ENCODE measurements at places on chromosomes 2 and 18.
A peak's percentile ranks its signal among the peaks of the same experiment; 100 is the strongest.

- DNase-seq, result peak; percentile 98
These were observed 6.3 kb downstream of the TNFAIP6 start for GRCh38 chr2:151363709-151364108.

DNA sequence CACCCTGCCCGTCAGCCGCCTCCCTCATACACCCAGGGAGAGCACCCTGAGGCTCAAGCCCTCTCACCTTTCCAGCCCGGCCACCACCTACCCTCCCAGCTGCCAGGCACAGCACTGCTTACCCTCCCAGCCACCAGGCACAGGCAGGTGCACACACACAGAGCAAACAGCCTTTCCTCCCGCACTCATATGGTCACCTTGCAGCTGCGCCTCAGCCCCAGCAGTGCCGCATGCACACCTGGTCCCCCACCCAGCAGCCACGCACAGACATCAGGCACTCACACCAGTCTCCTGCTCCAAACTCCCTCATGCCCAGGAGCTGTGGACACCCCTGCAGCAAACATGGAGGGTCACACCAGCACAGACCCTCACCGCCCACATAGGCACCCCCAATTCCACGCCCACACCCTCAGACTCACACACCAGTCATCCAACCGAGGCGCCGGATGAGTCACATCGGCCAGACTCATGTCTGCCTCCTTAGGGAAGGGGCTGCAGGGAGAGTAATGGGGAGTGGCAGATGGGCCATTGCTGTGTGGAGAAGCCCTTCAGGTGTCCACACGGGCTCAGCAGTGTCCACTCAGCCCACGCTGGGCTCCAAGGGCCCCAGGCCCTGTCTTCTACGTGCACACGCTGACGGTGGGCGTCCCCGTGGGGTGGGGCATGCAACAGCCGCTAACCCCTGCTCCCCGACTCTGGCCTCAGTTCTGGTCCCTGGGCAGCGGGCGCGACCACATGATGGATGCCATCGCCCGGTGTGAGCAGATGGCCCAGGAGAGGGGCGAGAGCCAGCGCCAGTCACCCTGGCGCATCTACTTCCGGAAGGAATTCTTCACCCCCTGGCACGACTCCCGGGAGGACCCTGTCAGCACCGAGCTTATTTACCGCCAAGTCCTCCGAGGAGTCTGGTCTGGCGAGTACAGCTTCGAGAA, 22.3 kb upstream of the GPR17 start:
- DNase-seq, result no peak

DNA sequence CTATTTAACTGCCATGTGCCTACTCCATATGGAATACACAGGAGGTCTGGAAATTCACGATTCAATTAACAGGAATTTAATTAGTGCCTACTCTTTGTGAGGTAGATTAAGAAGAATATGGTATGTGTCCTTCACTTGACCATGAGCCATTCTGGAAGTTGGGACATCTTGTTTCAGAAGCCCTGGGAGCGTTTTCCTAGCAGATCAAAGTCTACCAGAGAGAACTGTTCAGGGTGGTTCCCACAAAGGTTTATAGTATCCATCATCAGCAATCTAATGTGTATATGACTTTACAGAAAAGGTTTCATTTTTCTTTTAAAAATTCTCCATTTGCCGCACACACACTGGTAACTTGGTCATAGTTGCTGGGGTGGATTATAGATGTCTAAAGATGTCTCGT, 159.1 kb downstream of the LRRTM1 start:
- no peak for DNase-seq

DNA sequence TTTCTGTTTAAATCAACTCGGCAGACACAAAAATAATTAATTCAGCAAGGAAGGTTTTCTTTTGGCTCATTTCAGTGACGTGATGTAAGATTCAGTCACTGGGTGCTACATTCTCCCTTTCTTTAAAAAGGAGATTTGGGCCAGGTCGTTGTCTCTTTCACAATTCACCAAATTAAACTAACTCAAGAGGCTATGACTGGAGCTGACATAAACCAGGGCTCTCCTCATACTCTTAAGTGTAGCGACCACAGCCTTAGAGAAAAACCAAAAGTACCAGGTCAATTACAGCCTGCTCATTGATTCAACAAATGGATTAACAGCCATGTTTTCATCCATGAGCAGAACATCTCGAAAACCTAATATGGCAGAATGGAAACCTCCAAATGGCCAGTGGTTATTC, 85.7 kb downstream of the PAX3 start:
- no peak for DNase-seq

- no peak for DNase-seq
These were observed 208.3 kb upstream of the SYT4 start for GRCh38 chr18:43485545-43485963.

DNA sequence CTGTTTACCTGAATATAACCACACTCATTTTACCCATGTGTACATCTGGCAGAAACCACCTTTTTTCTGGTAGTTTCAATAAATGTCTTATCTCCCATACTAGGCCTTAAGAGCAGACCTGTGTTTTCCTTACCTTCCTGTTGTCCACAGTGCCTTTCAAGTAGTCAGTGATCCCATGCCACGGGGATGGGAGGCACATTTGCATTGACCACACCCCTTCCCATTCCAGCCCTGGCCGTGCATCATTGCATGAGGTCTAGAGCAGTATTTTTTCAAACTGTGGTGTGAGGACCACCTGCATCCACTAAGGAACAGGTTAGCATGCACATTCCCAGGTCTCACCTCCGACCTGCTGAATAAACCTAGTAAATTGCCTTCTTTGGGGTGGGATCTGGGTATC, 165.2 kb upstream of the FOSL2 start:
- no peak for DNase-seq

DNA sequence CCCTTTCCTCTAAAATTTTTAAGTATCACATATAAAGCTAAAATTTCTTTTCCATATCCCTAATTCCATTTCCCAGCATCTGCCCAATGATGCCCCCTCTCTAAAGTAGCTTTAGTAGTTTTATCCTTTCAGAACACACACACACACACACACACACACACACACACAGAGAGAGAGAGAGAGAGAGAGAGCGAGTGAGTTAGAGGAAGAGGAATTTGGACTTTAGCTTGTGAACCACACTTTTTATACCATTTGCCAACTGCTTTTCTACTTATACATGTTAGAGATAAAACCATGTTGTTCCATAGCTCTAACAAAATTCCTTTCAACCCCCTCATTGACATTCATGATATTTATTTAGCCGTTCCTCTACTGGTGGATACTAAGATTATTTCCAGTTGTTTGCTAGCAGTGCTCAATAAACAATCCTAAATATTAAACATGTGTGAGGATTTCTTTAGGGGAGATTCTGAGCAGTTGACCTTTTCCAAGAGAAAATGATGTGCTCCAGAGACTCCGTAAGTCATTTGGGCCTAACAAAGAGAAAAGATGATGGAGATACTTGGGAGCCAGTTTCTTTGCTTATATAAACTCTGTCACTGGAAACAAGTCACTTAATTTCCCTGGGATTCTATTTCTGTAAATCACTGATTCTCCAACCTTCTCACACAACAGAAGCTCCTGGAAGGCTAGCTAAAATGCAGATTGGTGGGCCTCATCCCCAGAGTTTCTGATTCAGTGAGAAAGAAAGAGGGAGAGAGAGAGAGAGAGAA, 229.7 kb upstream of the SP5 start:
- no peak for DNase-seq

DNA sequence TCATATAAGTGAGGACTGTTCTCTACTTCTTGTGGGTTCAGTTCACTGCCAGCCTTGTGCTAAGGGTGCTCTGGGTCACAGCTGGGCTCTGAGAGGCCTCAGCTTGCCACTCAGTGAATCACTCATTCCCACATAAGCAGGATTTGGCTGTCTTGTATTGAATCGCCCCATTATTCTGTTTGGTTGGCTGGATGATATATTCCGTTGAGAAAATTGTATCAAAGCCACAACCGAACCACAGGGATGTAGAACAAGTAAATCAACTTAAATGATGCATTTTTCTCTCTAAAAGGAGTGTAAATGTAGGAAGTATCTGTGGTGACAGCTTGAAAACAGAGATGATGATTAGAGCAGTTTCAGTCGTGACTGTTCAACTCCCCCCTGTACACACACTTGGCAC, 39.6 kb downstream of the TTC39C start:
- DNase-seq, result no peak

- DNase-seq, result no peak
These were observed 355.0 kb downstream of the DSC3 start for GRCh38 chr18:30687501-30687900.

DNA sequence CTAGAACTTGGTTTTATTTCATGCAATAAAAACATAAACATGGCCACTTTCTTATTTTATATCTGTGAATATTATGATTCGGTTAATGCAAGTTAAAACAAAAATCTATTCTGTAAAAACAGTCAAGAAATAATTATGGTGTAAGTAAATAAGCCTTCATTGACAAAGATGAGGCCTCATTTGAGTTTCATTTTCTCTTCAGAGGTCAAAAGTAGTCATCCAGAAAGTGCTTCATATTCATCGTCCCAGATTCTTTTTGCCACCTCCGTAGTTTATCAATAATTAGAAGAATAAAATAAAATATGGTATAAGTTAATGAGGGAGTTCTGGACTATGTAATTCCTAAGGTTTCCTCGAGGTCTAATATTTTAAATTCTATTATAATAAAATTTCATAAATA, 19.4 kb upstream of the HNRNPA3 start:
- no peak for DNase-seq

GRCh38 chr18:59760619-59761600, 63.7 kb upstream of the CCBE1 start:
- DNase-seq, result no peak

- no peak for DNase-seq
These were observed 12.4 kb downstream of the SLC8A1 start for GRCh38 chr2:40439473-40439872.

GRCh38 chr2:10916953-10917352, 5.2 kb downstream of the KCNF1 start:
- DNase-seq, result no peak

- DNase-seq, result no peak
These were observed 298.4 kb upstream of the ZNF521 start for GRCh38 chr18:25650201-25650941.

DNA sequence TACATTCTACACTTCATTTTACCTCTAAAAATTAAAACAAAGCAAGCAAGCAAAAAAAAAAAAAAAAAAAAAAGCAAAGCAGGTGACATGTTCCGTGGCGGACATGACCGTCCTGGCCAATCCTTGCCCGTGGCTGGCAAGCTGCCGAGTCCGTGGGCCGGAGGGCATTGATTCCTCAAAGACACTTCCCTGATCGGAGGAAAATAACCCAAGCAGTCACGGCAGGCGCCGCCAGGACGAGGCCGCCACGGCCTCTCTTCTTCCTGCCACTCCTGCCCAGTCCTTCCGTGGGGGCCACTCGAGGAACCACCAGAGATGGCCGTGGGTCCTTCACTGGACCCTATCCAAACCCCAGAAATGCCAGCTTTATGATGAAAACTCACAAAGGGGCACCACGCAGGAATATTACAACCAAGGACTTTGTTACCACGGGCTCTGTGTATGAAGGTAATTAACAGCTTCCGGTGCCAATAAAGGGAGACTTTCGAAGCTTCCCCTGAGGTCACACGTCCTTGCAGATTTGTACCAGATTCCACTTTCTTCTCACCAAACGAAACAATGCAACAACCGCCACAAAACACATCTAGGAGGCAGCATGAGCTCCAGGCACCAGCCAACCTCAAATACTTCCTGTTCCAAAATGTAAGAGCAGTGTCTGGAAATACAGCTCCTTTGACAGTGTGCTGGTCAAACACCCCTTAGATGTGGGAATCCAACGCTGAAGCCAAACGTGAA, 170.3 kb downstream of the HDAC4 start:
- peak; percentile 78 for DNase-seq

DNA sequence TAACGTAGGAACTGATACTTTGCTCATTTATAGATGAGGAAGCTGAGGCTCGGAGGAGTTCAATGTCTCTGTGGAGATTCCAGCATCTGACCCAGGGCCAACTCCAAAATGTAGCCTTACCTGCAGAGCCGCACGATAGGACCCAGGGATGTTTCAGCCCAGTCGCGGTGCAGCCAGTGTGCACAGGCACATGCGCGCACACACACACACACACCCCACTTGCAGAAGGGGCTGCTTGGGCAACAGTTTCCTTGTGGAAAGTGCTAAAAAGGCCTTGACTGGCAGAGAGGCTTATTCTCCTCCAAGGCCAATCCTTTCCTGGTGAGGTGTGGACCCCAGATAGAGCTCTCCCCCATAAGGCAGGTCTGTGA, 101.7 kb downstream of the ZFP36L2 start:
- no peak for DNase-seq

GRCh38 chr2:230134496-230135129, 65.9 kb upstream of the SLC16A14 start:
- DNase-seq, result no peak

DNA sequence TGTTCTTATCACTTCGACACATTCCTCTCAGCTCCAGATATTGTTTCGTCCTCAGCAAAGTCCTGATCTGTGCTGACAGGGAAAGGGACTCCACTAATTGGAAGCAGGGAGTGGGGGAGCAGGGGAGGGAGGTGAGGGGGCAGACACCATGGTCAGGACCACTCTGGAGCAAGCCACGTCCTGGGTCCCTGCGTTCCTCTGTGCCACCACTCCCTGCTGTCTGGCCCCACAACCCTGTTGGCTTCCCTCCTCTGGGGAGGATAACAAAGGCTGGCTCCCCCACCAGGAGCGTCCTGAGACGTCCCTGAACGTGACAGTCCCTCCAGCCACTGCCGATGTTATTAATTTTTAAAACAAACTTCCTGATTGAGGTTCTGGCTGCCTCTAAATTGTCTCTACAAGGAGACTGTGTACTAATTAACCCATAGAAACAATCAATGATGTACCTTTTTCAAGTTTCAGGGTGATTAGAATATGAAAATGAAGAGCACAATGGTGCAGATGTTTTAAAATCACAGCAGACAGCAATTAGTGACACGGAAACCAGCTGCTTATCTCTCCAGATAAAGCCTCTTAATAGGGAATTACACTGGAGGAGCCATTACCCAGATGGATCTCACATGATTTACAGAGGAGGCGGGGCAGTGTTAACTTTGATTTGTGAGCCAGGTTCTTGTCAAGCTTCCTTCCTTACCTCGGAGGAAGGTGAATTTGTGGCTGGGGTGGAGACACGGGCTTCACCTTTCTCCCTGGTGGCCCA, 257.5 kb downstream of the SETBP1 start:
- no peak for DNase-seq

DNA sequence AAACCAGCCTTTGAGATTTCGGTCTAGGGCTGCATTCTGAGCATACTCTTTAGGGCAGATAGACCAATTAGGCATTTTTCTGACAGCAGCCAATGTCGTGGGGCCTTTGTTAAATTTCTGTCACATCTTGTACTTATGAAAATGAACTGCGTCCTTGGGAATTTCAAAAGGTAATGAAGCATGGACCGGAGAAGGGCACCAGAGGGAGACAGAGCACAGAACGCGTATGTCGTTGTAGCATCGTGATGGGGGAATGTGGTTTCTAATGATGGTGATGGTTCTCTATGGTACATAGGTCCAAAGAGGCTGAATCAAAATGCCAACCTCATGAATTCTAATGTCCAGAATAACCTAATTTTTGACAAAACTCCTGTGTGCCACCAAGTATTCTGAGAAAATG, 483.9 kb upstream of the CRIM1 start:
- no peak for DNase-seq

Data from suppressor macrophage treated with lipopolysaccharide for 1 hour (primary cell).